Nucleus accumbens (tissue), 56 donors: ENCODE measurements at places on chromosomes 12 and 14.

DNA sequence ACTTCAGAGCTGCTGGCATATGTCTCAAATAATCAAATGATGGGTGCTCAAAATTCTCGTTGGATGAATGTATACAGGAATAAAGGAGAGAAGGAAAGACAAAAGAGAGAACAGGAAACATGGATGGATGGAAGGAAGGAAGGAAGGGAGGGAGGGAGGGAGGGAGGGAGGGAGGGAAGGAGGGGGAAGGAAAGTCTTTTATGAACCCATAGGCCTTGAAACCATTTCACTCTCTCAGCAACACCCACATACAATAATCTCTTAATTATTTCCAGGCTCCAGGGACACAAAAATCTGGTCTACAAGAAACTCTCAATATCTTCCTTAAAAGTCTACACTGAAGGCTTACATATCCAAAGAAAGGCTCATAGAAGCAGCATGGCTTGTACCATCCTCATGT, 363.4 kb upstream of the TMPO start:
- DNase-seq, result no peak

- no peak for DNase-seq
These were observed 293.4 kb downstream of the NPAS3 start for GRCh38 chr14:33232031-33232430.

DNA sequence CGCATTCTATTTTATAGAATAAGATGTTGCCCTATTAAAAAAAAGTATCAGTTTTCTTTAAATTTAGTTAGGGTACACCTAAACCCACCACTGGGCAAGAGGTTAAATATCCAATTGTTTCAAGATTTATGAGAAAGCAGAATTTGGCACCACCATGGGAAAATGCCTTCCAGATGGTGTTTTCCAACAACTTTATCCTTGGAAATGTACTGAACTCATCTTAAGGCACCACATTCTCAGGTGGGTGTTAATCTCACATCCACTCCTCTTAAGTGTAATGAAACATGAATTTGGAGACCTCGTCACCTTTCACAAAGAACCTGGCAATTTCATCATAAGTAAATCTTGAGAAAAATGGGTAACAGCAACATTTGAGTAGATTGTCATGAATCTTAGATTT, 13.1 kb downstream of the CBX5 start:
- DNase-seq, result no peak

DNA sequence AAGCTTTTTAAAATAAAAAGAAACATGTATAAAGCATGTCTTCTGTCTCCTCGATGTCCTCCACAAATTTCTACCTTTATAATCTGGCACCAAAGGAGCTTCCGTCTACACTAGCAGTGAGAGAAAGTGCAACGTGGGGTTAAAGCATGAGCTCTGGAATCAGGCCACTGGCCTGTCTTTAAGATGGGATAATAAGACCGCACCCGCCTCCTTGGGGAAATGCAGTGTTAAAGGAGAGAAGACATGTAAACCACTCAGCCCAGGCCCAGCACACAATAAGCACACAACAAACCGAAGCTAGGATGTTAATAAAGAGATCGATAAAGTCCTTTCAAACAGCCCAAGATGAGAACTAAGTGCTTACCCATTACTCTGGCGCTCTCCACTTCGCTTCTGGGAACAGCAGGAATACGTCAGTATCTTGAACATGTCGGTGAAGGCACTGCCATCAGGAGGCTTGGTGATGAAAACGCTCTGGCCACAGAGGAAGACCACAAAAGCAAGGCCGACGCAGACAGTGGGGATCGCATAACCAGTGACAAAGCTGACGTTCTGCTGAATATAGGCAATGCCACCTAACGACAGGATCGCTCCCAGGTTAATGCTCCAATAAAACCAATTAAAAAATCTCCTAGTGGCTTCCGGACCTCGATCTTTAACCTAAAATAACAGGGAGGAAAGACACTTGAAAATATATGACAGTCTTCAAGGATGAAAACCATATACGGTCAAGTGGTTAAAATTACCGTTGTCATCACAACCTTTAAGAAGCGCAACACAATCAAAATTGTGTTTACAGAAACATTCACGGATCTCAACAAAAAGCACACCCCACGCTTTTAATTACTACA, 9.1 kb downstream of the SLC15A4 start:
- DNase-seq, result no peak

DNA sequence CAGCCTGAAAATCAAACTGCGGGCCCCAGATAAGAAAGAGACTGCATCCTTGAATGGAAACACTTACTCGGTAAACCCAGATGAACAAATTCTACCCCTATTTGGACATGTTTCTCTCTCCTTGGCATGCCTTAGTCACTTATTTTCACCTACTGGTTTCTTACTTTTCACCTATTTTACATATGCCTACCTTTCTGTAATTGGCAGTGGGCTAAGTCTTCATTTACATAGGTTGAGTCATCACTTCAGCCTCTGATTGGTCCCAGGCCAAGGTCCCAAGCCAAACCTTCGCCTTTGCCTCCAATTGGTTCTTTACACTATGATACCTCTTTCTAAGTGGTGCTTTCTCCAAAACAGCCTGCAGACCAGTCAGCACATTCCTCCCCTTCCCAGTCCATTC, 111.3 kb downstream of the DYRK2 start:
- DNase-seq, result no peak

- no peak for DNase-seq
These were observed 37.1 kb downstream of the TGFB3 start for GRCh38 chr14:75944607-75945241.

DNA sequence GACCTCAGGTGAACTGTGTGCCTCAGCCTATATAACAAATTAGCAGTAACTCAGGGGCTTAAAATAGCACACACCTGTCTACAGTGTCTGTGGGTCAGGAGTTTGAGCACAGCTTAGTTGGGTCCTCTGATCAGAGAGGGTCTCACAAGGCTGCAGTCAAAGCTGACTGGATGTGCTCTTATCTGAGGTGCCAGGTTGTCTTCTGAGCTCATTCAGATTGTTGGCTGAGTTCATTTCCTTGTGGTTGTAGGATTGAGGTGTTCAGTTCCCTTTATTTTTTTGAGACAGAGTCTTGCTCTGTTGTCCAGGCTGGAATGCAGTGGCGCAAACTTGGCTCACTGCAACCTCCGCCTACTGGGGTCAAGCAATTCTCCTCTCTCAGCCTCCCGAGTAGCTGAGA, 164.7 kb downstream of the ADCK1 start:
- DNase-seq, result no peak

GRCh38 chr12:56117778-56118687, at the start of gene ZC3H10:
Gene ZC3H10 (plus strand): TSS chr12:56118266. CDS start chr12:56120563, 2,297 bp downstream.
- peak; percentile 89 for DNase-seq

- DNase-seq, result no peak
These were observed 157.0 kb downstream of the PIWIL1 start for GRCh38 chr12:130494736-130495135.

DNA sequence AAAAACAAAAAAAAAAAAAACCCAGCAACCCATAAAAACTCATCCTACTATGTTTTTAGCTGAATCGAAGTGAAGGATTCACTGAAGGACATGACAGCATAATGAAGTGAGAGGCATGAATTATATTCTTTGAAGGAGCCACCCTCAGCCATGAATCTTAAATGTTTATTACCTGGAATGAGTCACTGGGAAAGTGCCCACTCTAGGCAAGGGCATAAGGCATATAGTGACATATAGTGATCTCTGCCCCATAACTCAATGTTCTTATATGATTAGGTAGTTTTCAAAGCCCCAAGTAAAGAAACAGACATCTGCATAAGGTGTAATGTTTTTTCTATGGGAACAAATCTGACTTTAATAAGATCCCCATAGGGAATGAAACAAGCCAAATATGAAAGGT, 79.9 kb downstream of the MDGA2 start:
- DNase-seq, result no peak

GRCh38 chr14:21525962-21526671, at the start of gene SALL2:
Gene SALL2 (minus strand): TSS chr14:21526346. CDS start chr14:21526127, 219 bp downstream.
- peak; percentile 86 for DNase-seq

DNA sequence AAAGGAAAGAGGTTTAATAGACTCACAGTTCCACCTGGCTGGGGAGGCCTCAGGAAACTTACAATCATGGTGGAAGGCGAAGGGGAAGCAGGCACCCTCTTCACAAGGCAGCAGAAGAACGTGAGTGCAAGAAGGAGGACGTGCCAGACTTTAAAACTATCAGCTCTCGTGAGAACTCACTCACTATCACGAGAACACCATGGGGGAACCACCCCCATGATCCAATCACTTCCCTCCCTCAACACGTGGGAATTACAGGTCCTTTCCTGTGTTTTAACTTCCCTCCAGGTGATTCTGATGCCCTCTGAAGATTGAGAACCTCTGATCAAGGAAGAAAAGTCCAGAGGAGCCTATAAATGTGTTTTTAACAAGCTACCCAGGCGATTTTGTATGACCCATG, 358.7 kb downstream of the MED13L start:
- DNase-seq, result no peak

DNA sequence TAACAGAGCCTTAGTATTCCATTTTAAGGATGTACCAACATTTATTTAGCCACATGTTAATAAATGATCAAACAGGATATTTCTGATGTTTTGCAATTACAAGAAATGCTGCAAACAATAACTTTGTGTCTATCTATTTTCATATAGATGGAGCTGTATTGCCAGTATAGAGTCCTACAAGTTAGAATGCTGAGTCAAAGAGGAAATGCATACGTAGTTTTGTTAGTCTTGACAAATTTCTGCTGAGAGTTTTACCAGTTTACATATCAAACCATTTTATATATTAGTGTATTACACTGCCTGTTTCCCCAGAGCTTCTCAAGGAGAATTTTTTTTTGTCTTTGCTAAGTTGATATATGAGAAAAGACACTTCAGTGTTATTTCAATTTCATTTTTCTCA, 541.7 kb downstream of the SLC16A7 start:
- no peak for DNase-seq

GRCh38 chr12:63068857-63069442, 82.1 kb downstream of the AVPR1A start:
- DNase-seq, result no peak

DNA sequence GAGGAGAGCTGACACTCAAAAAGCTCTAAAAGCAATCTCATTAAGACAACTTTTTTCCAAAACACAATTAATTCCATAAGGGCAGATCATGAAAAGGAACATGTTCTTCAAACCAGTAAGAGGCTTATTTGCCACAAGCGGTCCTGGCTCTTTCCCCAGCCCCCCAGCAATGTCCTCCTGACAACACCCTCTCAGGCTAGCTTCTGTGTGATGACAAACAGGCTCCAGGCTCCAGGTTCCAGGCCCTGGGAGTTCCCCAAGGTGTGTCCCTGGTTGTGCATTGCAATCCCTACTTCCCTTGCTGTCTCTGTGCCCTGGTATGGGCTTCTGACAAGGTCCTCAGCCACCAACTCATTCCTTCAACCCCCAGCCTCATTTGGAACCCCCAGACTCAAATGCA, 8.9 kb downstream of the HVCN1 start:
- no peak for DNase-seq

- DNase-seq, result no peak
These were observed 7.4 kb upstream of the KTN1 start for GRCh38 chr14:55572578-55572977.

- DNase-seq, result no peak
These were observed 124.1 kb downstream of the SSPN start for GRCh38 chr12:26319511-26319910.

DNA sequence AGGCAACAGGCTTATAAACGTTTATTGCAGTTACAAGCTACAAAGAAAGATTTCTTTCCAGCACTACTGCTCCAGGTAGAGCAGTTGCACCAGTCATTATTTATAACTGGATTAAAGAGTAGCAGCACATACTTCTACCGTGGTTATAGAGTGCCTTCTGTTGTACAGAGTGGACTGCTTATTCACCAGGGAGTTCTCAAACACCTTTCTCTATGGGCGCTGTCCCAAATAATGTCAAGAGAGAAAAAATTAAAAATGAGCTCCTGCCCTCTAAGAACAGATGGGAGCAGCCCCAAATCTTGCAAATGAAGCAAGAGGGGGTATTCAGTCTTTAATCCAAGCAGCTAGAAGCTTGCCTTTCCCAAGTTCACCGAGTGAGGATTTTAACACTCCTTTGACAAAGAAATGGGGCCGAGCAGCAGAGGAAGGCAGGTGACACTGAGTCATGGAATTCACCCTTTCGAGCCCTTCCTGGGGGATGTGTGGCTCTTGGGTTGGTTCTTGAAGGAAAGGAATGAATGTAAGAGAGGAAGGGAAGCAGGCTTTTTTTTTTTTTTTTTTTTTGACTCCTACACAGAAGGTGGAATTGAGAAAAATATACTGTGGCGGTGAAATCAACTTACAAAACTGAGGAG, 181.2 kb downstream of the PRKCH start:
- no peak for DNase-seq

DNA sequence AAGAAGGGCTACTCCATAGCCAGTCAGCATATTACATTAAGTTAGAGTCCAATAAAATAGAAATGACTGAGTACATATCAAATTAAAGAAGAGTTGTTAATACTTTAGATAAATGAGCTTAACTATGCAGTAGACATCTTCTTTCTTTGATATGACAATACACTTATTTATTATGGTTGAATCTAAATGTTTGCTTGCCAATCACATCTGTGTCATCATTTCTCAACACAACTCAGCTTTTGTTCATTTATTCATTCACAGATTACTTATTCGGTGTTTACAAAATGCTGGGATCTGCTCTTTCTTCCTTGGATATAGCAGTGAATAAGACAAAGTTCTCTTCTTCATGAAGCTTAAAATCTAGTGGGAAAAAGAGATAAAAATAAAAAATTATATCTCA, 614.6 kb upstream of the ATP2B1 start:
- no peak for DNase-seq

GRCh38 chr12:84412226-84412625, 500.4 kb downstream of the SLC6A15 start:
- DNase-seq, result no peak

- DNase-seq, result no peak
These were observed 51.7 kb upstream of the G2E3 start for GRCh38 chr14:30507209-30507608.

- no peak for DNase-seq
These were observed 34.1 kb downstream of the SCFD1 start for GRCh38 chr14:30656190-30656632.

GRCh38 chr12:65015850-65016249, 105.3 kb downstream of the WIF1 start:
- DNase-seq, result no peak

DNA sequence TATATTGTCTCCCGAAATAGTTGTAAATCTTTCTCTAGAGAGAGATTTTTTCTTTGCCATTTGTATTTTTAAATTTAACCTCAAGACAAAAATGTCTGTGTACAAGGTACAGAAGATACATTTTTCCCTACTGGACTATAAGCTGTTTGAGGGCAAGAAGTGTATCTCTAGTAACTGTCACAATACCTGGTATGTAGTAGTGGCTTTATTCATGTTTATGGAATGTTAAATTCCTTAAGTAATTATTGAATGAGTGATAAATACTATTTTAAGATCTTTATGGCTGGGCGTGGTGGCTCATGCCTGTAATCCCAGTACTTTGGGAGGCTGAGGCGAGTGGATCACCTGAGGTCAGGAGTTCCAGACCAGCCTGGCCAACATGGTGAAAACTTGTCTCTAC, 24.4 kb upstream of the CDK17 start:
- DNase-seq, result no peak

GRCh38 chr12:106978035-106978800, 8.7 kb downstream of the MTERF2 start:
- no peak for DNase-seq

- no peak for DNase-seq
These were observed 643.8 kb upstream of the ALG10B start for GRCh38 chr12:37672655-37673260.
